Fibroblast of skin of scalp (primary cell): ENCODE measurements at places on chromosomes 16 and 17.

DNA sequence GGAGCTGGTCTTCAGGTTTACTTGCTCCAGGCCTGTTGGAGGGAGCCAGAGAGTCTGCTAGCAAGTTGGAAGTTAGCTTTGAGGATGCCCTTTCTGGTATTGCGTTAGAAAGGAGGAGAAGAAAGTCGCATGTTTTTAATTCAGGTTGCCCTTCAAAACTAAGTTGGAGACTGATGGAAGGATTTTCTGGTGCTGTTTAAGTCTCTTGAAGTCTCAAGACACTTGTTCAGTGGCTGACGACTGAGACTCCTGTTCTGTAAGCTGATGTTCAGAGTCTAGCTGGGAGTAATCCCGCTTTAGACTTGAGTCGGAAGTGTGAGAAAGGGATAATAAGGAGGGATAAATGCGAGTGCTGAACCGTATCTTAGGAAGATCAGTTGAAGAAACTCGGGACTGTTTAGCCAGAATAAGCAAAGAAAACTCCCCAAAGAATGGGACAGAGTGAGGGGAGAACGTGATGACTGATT is 740 bp downstream of the AATF start:
- no peak for DNase-seq

GRCh38 chr16:67971111-67971510 is 2.7 kb upstream of the SLC12A4 start:
- no peak for DNase-seq

DNA sequence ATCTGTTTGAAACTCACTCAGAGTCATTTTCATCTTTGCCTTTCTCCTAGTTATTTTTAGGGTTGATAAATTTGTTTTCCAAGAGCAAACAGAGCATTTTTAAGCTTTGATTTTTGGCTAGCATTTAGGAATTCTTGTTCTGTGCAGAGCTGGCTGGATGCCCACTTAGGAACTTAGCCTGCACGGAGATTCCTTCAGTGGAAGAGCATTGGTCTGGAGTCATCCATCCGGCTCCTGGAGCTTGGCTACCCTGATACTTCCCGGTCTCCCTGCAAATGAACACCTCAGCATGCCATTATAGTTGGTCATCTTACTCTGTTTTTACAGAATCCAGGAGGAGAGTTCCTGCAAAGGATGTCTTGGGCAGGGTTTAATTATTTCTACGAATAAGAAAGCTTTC is 57.1 kb downstream of the SPECC1 start:
- peak; percentile 81 for DNase-seq

GRCh38 chr16:57325458-57325857 is 33.1 kb upstream of the CCL22 start:
- peak; percentile 36 for DNase-seq

- no peak for DNase-seq
These were observed 25.0 kb downstream of the CBFA2T3 start for GRCh38 chr16:88951989-88952388.

GRCh38 chr17:36777118-36777517 is 160.2 kb upstream of the LHX1 start:
- DNase-seq, result no peak

GRCh38 chr16:86324320-86324719 is 186.0 kb upstream of the FOXF1 start:
- DNase-seq, result no peak

DNA sequence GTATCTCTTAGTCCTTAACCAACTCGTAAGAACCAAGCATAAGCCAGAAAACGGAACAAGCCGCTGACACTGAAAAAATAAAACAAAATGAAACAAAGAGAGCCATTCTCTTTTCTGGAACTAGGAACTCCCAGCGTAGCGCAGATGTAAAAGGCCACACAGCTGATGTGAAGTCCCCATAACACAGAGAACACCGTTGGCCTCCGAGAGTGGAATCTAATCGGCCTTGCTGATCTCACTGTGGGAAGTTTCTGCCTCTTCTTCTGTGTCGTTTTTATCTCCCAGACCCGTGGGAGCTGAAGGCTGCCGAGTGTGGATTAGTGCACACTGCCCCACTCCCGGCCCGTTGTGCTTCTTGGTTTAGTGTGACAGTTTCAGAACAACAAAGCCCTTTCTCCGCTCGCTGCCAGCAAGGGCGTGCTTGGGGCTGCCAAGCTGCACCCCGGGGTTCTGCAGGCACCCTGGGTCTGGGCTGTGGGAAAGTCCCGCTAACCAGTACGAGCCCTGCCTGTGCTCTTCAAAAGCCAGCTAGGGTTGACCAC is 21.7 kb downstream of the TTYH2 start:
- no peak for DNase-seq

DNA sequence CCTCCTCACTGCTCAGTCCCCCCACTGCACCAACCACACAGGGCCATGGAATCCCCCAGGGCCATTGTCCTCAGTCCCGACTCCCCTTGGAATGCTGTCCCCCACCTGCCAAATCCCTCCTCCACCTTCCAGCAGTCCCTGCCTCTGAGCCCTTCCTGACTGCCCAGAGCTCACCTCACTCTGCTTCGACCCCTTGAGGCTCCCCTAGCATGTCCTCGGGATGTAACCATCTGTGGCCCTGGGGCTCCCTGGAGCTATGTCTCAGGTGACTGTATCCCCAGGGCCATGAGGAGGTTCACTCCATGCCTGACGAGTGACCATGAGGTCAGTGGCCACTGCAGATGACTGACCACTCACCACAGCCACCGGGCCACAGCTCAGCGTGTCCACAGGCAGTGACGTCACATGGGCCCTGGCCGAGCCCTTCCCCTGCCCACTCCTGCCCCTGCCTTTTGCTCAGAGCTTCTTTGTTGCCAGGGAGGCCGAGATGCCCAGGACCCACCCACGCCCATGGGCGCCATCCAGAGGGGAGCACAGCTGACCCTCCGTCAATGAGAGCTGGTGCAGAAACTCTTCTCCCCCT is 7.7 kb upstream of the PIEZO1 start:
- DNase-seq, result no peak

GRCh38 chr17:36148559-36149295 is 27.7 kb downstream of the TBC1D3B start:
- DNase-seq, result peak; percentile 53

DNA sequence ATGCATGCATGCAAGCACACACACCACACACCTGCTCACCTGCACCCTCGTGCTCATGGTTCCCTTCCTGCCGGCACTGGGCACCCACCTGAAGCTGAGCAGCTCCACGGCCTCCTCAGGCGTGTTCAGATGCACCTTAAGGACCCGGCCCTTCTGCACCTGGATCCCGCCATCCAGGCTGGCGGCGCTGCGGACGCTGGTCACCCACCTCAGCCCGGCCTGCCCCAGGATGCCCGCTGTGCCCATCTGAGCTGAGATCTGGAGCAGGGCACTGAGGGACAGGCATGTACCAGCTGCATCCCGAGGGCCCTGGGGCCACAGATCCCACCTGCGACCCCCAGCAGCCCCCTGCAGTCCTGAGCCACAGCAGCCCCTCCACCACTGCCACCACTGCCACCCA is 110.0 kb downstream of the LITAF start:
- DNase-seq, result no peak

DNA sequence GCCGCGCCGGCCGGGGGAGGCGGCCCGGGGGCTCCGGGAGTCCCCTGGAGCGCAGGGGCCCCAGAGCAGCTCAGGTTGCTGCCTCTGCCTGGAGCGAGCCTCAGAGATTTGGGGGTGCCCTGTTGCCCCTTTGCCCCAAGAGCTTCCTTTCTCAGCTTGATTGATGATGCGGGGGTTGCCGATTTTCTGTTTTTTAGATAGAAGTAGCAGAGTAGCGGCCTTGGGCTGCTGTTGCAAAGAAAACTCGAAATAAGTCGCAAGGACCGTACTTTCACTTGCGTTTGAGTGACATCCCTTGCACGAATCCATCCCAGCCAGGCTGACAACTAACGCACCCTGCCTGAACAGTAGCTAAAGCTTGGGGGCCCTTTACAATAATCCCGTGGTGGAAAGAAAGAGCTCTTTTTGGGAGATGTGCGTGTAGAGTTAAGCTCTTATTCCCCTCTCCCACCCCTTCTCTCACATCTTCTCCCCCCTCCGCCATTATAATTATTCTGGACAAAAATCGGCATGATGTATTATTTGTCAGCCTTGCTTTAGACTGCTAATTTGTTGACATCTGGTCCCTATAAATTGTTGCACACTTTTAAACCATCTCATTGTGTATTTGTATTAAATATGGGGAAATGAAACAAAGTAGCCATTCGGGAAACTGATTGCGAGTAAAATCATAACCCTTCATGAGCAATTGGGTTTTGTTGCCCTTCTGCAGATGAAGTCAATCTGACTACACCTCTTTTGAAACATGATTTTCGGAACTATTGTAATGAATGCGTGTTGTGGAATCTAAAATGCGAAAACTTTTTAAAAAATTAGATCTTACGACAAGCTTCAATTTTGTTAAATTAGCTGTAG is 873 bp downstream of the USP10 start:
- DNase-seq, result no peak

DNA sequence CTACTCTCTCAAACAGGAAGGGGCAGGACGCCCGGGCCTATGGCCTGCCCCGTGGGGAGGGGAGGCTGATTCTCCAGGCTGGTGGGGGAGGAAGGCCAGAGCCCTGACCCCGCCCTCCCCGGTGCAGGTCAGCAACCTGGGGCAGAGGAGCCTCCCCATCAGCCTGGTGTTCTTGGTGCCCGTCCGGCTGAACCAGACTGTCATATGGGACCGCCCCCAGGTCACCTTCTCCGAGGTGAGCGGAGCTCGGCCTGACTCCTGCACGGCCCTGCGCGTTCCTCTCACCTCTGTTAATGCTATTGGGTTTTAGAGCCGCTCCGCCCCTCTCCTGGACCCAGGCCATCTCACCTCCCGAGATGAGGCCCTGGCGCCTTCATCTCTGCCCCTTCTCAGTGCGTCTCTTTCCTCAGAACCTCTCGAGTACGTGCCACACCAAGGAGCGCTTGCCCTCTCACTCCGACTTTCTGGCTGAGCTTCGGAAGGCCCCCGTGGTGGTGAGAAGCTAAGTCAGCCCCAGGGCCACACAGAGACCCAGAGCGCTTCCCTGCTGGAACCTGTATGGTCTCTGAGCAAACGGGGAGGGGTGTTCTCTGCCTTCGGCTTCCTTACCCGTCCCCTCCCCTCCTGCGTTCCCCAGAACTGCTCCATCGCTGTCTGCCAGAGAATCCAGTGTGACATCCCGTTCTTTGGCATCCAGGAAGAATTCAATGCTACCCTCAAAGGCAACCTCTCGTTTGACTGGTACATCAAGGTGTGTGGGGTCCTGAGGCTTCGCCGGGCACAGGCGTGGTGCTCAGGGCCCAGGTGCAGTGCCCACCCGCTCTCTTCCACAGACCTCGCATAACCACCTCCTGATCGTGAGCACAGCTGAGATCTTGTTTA is 25.1 kb upstream of the ITGAX start:
- DNase-seq, result no peak

DNA sequence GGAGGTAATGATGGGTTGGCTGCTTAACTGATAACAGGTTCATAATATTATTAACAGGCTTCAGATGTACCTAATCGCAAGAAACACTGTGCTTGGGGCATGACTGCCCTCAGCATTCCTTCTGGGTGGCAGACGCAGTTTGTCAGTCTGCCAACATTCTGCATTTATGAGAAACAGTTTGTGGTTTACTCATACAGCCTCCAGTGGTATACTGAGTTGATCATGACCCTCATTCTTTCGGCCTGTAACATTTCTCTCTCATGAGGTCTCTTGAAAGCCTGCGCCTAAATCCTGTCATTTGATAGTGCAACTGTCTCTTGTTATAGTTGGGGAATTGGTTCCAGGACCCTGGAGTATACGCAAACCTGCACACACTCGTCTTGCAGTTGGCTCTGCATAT is 4.9 kb upstream of the RUSF1 start:
- peak; percentile 88 for DNase-seq
